Activated T-cell treated with anti-CD3 and anti-CD28 coated beads, Interleukin-2, amount 50 U/mL, for 48 hours (primary cell): ENCODE measurements at places on chromosomes 1 and 21.

DNA sequence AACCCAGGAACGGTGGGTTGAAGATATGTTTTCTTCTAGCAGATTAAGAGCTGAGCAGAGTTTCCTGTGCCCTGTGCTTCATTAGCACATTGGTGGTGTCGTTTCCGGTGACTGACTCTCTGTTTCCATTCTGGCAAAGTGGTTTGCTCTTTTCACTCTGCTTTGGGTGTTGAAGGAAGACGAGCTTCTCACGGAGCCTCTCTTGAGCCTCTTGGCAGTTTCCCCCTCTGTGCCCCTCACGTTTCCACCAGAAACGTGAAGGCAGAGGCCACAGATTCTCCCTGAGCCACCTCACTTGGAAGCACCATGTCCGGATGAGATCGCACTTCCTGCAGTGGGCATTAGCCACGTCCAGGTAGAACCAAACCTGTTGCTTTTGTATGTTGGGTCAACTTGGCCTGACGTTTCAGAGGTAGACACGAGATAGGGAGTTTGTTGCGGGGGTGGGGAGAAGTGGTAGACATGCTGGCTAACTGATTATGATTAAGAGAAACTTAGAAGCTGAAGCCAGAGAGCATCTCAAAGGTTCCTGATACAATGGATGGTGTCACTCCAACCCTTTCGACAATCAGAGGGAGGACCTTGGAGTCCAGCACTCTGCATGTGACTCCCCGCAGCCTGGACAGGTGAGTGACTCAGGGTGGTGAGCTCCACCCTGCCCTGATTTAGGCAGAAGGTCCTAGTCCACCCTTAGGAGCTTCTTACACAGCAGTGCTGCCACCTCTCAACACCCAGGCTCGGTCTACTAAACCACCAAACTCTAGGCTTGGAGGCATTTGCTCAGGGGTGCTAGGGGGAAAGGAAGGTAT is at the start of gene LAX1:
Gene LAX1, plus strand, starts transcription at position 155 of the 809 bp plus-strand sequence. Its CDS starts 383 bp downstream, at position 538.
- peak; percentile 82 for DNase-seq

DNA sequence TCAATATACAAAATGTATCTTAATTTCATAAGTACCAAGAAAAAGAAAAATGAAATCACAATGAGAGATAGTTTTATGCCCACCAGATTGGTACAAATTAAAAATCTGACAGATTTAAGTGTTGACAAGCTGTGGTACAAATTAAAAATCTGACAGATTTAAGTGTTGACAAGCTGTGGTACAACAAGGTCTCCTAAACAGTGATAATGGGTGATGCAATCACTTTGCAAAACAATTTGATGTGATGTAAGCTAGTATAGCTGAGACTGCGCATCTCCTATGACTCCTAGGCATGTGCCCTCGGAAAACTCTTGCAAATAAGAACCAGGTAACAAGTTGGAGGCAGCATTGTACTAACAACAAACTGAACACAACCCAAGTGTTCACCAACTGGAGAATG is 100.6 kb downstream of the LPAR3 start:
- DNase-seq: no peak

DNA sequence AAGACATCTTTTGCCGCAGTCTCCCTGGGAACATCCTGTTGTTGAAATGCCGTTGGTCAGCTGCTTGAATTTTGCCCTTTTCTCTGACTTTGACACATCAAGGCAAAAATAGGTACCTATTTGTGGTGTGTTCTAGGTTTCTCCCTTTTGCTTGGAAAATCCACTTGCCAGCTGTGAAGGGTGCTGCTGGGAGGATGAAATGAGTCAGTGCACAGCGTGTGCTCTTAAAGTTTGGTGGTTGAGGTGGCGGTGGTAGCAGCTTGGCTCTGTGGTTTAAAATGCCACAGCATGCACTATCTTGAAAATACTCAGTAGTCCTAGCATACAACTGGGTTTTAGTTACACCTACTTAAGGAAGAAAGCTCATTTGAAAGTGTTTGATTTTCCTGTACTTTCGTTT is 183.8 kb downstream of the DHRS3 start:
- peak; percentile 73 for DNase-seq

GRCh38 chr21:42593007-42593814 is 60.2 kb upstream of the PDE9A start:
- peak; percentile 82 for DNase-seq

GRCh38 chr1:209434631-209435217 is 148.8 kb upstream of the CAMK1G start:
- DNase-seq: no peak

GRCh38 chr1:106836708-106837107 is 219.8 kb upstream of the PRMT6 start:
- DNase-seq: no peak

- DNase-seq: no peak
Measured at GRCh38 chr1:95994643-95995042, 726.9 kb upstream of the PTBP2 start.

DNA sequence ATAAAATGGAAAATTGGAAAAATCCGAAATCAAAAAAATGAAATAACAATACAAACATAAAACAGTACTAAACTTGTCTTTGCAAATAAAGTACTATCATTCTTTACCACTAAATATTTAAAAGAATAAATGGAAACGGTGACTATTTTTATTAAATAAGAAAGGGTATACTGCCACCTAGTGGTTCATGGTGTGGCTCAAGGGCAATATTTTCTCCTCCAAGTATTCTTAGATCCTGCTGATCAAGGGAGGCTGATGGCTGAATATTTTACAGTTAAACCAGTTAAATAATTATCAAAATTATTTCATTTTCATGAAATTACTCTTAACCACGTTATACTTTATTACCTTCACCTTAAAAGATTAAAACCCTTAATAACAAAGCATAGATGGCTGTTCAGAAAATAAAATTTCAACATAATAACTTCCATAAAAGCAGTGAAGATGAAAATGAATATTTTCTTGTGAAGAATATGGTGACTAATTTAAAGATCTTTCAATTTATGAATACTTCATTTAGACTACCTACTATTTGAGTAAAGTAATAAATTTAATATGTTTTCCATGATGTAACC is 1793.9 kb downstream of the NCAM2 start:
- no peak for DNase-seq

- DNase-seq: no peak
Measured at GRCh38 chr1:178166429-178167024, 72.6 kb downstream of the RASAL2 start.

DNA sequence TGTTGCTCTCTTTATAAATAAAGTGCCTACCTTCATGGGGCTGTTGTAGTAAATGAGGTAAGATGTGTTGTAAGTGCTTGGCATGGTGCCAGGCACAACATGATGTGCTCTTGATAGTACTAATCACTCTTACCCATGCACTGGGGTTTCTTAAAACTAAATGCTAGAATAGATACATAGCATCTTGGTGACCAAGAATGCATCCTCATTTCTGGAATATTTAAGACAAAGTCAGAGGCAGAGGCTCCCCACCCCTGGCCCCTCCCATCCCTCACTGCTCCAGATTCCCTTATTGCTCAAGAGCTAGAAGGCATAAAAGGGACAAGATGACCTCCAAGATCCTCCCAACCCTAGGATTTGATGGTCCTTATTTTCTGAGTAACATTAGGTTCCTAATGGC is 61.3 kb downstream of the GLUL start:
- DNase-seq: no peak

- DNase-seq: no peak
Measured at GRCh38 chr21:37522641-37523295, 156.2 kb downstream of the DYRK1A start.

- no peak for DNase-seq
Measured at GRCh38 chr1:53133261-53134041, 9.0 kb downstream of the SLC1A7 start.

DNA sequence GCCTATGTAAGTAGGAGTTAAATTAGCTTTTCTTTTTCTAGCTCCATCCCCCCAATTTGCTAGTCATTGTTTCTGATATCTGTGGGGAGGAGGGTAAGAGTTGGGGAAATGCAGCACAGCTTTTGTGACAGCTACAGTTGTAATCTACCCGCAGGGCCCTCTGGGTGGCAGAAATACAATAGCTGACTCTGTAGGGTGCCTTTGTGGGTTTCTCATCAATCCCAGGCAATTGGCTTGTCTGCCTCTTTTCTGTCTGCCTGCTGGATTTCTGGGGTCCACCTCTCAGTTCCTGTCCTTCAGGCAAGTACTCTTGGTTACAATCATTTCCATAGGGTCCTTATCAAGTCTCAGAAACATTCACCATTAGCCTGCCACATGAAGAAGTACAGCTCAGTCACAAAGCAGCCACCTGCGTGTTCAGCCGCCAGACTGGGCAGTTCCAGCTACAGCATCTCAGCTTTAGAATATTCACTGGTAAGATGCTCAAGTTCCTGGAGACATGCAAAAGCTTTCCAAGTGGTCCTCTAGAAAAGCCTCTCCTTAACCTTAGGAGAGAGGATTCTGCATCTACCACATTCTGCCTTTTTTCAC is 19.2 kb upstream of the SLC44A5 start:
- DNase-seq: no peak

DNA sequence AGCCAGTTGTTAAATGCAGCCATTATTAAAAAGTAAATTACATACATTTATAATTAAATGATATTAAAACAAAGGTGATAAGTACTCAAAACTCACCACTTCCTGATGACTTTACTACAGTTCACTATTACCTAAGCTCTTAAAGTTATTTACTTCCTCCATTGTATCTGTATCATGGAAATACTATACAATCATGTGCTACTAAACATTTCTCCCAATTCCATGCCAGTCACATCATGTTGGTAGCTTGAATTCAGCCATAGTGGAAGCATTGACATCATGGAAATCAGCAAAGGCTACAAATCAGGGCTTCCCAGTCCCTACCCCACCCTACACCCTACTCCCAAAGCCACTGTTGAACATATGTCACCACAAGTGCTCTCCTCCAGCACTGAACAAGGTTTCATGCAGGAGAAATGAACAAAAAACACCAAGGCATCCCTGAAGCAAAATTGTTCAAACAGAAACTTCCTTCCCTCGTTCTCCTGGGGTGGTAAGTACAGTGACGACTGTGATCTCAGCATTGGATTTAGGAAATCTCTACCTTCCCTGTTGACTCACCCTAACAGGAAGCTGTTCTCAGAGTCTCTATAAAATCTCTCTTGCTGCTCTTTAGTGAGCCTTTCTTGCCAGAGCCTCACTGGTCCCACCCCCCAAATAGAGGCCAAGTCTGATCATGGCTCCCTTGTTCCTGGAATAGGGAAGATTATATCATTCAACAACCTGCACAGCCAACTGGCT is 12.7 kb downstream of the VSIG8 start:
- no peak for DNase-seq

GRCh38 chr1:91731815-91732214 is 154.1 kb downstream of the TGFBR3 start:
- peak; percentile 75 for DNase-seq

GRCh38 chr1:53954128-53954527 is 8.0 kb downstream of the LRRC42 start:
- DNase-seq: no peak

DNA sequence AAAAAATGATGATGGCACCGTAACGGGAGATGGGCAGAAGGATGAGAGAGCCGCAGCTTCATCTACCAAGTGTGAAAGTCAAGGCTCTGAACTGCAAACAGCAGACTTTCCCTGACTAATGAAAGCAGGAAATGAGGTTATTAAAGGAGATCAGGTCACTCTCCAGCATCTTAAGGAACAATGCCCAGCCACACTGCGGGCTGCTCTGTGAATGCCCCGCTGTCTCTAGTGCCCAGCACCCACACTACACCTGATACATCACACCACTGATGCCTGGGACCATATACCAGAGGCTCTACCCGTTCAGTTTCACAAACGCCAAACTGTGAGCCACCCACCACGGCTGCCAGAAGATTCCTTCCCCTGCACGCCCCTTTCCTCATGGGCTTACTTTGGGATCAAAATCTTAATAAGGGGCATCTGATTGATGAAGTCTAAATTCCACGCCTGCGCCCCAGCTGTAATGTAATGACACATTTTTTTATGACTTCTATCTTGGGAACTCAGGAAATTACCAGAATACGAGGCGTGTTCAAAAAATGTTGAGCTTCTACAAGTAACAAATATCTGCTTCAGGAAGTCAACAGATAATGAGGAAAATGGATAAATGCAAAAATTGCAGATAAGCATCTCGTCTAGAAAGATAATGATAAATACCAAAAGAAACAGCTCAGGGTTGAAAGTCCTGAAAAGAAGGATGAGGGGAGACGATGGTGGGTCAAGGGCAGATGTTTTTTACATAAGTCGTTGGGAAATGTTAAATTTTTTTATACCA is 72.0 kb downstream of the MIS18A start:
- DNase-seq: no peak

DNA sequence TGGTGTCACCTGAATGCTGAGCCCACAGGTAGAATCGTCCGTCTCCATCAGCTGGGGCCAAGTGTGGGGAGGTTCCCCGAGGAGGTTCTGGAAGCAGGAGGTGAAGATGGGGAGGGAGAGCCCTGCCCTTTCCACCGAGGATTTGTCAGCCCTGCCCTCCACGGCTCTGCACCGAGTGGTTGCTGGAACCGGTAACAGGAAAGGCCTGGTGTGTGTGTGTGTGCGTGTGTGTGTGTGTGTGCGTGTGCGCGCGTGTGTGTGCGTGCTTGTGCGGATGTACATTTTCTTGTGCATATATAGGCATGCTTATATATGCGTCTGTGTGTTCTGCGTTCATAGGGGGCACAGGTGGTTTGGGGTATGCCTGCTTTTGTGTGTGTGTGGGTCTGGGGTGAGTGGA is 3.5 kb downstream of the NBL1 start:
- DNase-seq: peak; percentile 40

DNA sequence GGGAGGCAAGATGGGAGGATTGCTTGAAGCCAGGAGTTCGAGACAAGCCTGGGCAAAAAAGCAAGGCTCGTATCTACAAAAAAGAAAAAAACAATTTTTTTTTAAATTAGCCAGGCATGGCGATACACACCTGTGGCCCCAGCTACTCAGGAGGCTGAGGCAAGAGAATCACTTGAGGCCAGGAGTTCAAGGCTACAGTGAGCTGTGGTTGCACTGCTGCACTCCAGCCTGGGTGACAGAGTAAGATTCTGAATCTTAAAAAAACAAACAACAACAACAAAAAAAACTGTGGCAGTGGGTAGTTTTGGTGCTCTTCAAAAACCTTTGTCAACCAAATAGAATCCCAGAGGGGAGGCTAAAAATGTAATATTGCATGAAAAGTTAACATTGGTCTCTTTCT is 734 bp downstream of the PTPN22 start:
- peak; percentile 31 for DNase-seq

- DNase-seq: no peak
Measured at GRCh38 chr1:116923421-116923820, 13.7 kb downstream of the PTGFRN start.

DNA sequence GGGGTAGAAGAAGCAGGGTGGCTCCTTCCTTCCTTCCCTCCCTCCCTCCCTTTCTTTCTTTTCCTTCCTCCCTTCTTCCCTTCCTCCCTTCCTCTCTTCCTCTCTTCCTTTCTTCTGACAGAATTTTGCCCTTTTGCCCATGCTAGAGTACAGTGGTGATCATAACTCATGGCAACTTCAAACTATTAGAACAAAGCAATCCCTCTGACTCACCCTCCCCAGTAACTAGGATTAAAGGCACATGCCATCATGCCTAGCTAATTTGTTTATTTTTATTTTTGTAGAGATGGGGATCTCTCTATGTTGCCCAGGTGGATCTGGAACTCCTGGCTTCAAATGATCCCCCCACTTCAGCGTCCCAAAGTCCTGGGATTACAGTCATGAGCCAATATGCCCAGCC is 10.0 kb upstream of the RPE65 start:
- no peak for DNase-seq
